ENCODE measurements at places on chromosomes 13 and 19. TPM values are rescaled to one million over a fixed set of nuclear protein-coding genes. Genes with fewer than 3 reads are reported as not detected.

The SOX1 gene
- total RNA-seq = not detected

- no peak overlapping the region for H3K4me3 ChIP-seq
- DNase-seq = no peak
These were observed 28.2 kb downstream of the CKM start for GRCh38 chr19:45294291-45295029.

DNA sequence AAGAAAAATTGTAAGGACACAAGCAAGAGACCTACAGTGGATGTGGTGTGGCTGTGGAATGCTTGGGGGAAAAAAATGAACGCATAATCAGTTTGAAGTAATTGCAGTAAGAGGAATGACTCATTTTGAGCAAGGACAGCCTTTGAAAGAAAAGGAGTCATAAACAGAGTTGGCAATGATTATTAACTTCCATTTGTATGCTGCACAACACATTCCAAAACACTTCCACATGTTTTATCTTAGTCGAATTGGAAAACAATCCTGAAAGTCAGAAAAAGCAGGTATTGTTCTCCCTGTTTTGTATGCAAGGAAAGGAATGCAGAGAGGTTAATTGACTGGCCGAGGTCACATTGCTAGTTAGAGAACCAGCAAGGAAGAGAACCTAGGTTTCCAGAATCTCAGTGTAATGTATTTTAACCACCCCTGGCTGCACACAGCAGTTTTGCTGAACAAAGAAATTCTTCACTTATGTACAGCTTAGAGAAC lies 630.0 kb upstream of the MIR17HG start:
- H3K4me3 ChIP-seq = no peak overlapping the region
- H3K27ac ChIP-seq = no peak overlapping the region
- peaks cover 10% of the 10 kb centered on the region for H3K4me1 ChIP-seq
- no peak for DNase-seq
- no peaks in the 10 kb centered on the region for H3K27me3 ChIP-seq

DNA sequence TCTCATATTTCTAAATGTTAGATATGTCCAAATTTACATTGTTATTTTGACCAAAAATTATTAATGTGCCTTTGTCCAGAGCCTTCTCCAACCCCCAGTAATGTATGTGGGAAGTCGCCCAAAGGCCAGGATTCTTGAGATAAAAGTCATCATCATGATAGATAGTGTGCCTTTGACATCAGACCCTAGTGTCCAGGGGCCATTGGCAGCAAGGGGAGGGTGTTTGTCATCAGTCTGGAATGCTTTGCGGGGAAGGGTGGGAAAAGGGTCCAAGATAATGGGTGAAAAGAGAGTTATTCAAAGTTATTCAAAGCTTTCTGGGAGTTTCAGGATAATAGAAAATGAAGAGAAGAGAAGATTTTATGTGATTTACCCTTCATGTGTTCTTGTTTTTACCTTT lies 909.5 kb upstream of the GPC6 start:
- H3K27ac ChIP-seq = no peak overlapping the region
- no peak overlapping the region for H3K4me3 ChIP-seq
- no peak for DNase-seq
- H3K36me3 ChIP-seq = no peaks in the 10 kb centered on the region

DNA sequence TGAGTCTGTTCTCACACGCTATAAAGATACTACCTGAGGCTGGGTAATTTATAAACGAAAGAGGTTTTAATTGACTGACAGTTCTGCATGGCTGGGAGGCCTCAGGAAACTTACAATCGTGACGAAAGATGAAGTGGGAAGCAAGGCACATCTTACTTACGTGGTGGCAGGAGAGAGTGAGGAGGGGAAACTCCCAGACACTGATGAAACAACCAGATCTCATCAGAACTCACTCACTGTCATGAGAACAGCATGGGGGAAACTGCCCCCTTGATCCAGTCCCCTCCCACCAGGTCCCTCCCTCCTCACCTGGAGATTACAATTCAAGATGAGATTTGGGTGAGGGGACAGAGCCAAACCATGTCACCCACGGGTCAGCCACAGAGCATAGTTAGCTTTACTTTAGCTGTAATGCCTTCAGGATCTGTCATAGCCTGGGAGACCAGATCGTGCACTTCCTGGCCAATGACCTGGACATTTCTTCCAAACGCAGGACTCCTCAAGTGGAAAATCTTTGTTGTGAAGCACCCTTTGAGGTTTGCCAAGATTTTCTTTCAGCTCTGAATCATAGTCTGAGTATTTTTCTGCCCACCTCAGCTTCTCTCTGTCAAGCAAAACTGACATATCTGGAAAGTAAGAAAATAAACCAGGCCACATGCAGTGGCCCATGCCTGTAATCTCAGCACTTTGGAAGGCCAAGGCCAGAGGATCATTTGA lies 25.2 kb upstream of the HIF3A start:
- H3K36me3 ChIP-seq = no peaks in the 10 kb centered on the region
- peaks cover 6% of the 10 kb centered on the region for H3K4me1 ChIP-seq
- DNase-seq = no peak
- H3K27ac ChIP-seq = peak overlapping the region; percentile 98
- H3K4me3 ChIP-seq = no peak overlapping the region
- H3K27me3 ChIP-seq = no peaks in the 10 kb centered on the region

- H3K4me1 ChIP-seq = no peaks in the 10 kb centered on the region
- DNase-seq = no peak
- peaks cover 30% of the 10 kb centered on the region for H3K36me3 ChIP-seq
- no peaks in the 10 kb centered on the region for H3K27me3 ChIP-seq
- no peak overlapping the region for H3K27ac ChIP-seq
These were observed 18.6 kb downstream of the ZNF233 start for GRCh38 chr19:44278181-44278690.
